ENCODE measurements at places on chromosomes 3 and 15.

- no peak for DNase-seq
Observed at GRCh38 chr3:188174317-188175044, 20.5 kb downstream of the LPP start.

GRCh38 chr3:113546414-113546893 is 14.1 kb downstream of the SIDT1 start:
- no peak for DNase-seq

DNA sequence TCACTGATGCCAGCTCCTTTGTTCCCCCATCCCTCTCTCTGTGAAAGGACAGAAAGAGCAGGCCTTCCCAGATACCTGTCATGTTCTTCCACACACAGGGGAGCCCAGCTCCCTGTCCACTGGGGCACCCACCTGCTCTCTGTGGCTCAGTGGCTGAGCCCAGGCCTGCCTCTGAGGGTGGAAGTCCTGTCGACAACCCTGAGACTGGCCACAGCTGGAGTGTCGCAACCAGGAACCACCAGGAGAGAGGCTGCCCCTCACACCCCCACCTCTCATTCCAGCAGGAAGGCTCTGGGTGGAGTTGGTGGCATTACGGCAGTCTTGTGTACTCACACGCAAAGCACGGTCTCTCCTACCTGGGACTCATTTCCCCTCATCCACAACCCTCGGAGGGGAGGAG is 66.3 kb downstream of the MEGF11 start:
- no peak for DNase-seq

DNA sequence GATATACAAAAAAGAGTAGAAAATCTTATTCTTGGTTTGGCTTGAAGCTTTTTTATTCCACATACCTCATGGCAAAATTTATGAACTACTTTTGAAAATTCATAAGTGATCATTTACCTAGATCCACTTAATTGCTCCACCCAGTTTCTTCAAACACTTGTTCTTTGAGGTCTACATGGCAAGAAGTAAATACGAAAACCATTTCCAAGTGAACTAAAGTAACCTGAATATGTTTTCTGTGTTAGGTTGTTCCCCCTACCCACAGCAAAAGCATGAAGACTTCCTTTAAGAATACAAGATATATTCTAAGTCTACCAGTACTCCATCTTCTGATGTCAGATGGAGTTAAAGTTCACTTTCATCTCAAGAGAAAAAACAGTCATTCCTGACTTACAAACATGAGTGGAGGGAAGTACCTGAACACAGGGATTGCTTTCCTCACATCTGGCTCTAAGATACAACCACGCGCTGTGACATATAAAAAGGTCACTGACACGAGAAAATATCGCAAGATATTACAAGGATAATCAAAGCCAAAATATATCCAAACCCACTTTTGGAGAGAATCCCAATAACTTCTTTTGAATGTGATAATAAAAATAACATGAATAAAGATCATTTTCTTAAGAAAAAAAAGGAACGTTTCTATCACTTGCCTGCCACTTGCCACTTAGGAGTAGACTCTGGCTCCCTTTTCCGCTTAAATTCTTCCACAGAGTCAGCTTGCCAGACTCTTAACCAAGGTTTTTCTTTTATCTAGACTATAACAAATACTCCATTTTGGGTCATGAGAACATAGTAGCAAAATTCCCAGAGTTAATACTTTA is 424.5 kb downstream of the TIGIT start:
- no peak for DNase-seq

GRCh38 chr3:55434789-55435188 is 52.3 kb downstream of the WNT5A start:
- no peak for DNase-seq

DNA sequence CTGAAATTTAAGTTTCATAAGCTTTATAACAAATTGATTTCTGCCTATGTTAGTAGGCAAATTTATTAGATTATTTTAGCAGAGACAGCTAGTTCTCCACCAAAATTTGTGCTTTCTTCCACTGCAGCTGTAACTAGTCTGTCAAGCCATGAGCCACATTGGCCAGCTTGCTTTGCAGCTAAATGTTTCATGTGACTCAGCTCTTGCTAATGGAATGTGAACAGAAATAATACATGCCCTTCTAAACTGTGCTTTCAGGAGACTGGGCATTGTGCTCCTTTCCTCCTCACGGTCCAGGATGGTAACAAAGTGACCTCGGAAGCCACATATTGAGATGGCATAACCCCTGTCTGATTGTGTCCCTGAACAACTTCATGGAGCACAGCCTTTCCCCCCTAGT is 51.3 kb upstream of the KPNA4 start:
- no peak for DNase-seq

- no peak for DNase-seq
Observed at GRCh38 chr15:39937696-39938095, 3.8 kb downstream of the EIF2AK4 start.

- no peak for DNase-seq
Observed at GRCh38 chr3:190546881-190547510, 33.1 kb downstream of the IL1RAP start.

DNA sequence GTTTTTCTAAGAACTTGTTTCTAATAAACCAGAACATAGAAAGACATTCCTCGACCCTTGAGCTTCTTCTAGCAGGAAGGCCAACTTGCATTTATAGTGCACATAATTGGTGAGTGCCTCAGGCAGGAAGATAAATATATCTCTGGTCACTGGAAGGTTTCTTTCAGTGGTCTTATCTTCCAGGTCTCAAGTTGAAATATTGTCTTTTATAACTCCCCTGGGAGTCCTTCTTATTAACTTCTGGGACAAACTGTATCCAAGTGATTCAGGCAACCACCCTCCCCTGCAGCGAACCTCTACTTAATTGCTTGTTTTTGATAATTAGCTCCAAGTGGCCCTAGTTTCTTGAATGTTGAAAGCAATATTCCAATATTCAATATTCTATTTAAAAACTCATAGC is 346.8 kb upstream of the GOLIM4 start:
- DNase-seq: no peak

GRCh38 chr3:128294999-128295468 is 141.8 kb downstream of the EEFSEC start:
- DNase-seq: peak; percentile 46

DNA sequence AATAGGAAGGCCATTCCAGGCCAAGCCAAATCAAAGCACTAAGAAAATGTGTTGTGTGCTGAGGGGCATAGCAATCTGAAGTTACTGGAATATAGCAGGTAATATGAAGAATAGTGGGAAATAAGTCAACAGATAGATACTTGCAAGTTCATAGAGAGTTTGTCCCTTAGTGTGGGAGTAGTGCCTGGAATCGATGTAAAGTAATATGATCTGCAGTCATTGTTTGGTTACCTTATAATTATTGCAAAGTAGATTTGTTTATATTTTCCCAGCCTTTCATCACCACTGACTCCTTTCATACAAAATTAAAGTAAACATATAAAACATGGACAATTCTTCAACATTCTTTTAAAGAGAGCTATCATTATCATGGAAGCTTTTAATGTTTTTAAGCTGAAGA is 420.9 kb upstream of the NECTIN3 start:
- DNase-seq: no peak

DNA sequence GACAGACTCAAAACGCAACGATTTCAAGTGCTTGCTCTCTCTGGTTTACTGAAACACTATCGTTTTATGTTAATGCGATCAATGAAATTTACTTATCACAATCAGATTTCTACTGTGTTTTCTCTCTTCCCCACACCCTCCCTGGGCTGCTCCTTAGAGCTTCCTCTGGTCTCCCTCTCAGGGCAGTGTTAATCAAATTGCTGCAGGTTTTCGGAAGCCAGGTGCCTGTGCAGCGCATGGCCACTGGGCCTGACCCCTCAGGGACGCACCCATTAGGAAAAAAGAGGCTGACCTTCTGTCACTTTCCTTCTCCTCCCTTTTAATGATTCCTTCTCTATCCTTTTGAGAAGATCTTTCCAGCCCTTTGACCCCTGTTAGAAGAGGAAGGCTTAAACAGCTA is 134.5 kb upstream of the ONECUT1 start:
- no peak for DNase-seq

DNA sequence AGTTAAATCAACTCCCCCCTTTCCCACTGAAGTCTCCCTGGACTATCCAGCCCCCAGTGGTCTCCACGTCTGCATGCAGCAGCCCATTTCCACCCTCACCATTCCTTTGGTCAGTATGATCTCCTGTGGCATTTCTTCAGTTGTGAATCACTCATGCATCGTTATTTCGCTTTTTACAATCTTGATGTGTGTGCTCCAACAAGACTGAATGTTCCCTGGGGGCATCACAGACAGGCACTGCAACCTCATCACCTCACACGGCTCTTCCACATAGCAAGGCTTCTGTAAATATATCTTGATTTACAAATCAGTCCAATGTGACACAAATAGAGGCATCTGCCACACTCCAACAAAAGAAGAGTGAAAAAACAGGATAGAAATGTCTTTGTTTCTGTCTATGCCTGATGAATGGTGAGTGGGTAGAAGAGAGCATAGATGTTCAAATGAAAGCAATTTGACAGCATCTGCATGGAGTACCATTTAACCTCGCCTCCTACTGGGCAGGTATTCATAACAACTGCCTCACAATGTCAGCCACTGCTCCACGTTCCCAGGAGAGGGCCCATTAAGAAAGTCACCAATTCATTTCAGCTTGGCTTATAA is 5.2 kb downstream of the HEG1 start:
- peak; percentile 33 for DNase-seq

- DNase-seq: no peak
Observed at GRCh38 chr3:37686220-37686619, 175.5 kb upstream of the CTDSPL start.

GRCh38 chr3:48662753-48663488 is at the start of gene CELSR3:
Gene CELSR3, minus strand, starts transcription at chr3:48662886. Its CDS starts 252 bp downstream, at chr3:48662634.
- peak; percentile 76 for DNase-seq

DNA sequence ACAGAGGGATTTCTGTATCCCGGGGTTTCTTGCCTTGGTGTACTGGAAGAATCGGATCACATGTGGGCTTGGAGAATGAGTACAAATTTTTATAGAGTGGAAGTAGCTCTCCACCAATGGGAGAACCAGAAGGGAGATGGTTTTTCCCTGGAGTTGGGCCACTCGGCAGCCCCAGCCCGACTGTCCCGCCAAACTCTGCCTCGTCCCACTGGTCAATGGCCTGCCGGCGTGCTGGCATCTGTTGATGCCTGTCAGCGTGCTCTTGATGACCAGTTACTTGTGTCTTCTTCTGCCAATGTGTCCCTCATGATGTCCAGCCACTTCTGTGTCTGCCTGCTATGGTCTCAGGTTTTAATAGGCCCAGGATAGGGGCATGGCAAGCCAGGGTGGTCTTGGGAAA is 100.5 kb downstream of the CFAP44 start:
- DNase-seq: no peak

GRCh38 chr15:69074001-69074842 is 59.7 kb downstream of the NOX5 start:
- DNase-seq: peak; percentile 75

GRCh38 chr3:177474652-177475355 is 277.5 kb upstream of the TBL1XR1 start:
- DNase-seq: no peak

- no peak for DNase-seq
Observed at GRCh38 chr3:89358281-89358680, 250.9 kb downstream of the EPHA3 start.

GRCh38 chr3:169432708-169433432 is 230.6 kb downstream of the MECOM start:
- DNase-seq: no peak

GRCh38 chr3:194212161-194212844 is 76.4 kb downstream of the HES1 start:
- DNase-seq: no peak

- no peak for DNase-seq
Observed at GRCh38 chr3:125437631-125438435, 62.7 kb upstream of the ZNF148 start.

DNA sequence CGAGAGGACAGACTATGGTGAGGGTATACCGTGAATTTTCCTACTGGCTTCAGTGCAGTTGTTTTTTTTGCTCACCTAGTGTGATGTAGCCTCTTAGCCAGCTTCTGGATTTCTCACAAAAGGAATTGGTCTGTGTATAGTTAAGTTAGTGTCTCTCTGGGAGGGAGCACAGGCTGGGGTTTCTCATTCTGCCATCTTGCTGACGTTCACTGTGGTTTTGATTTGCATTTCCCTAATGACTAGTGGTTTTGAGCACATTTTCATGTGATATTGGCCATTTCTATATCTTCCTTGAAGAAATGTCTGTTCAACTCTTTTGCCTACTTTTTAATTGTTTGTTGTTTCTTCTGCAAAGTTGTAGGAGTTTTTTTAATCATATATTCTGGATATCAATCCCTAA is 2.2 kb upstream of the CD86 start:
- no peak for DNase-seq

DNA sequence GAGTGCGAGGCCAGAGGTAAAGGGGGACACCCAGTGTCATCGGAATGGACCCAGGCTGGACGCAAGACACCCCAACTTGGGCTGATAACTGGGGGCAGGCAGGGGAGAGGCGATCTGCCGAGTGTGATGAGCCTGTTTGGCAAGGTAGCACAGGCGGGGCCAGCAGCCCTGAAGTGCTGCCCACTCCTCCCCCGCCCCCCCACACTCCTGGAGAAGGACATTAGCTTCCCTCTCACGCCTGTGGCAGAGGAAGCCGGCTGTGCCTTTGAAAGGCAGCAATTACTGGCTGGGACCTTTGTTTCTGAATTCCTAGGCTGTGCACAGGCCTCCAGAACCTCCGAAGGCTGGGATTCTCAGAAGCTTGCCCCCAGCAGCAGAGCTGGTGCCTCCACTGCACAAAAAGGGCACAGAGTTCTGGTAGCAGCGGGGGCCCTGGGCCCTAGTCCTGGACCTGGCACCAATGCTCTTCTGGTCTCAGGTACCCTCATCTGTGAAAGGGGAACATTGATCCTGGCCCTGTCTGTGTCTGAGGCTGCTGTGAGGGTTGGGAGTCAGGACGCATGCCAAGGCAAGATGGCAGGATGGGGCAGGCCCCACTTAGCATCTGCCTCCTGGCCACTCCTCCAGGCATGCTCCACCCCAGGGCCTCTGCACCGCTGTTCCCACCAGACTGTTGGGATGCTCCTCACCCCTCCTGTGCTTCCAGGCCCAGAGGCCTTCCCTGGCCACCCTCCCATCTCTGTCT is 28.6 kb downstream of the IQSEC1 start:
- no peak for DNase-seq

DNA sequence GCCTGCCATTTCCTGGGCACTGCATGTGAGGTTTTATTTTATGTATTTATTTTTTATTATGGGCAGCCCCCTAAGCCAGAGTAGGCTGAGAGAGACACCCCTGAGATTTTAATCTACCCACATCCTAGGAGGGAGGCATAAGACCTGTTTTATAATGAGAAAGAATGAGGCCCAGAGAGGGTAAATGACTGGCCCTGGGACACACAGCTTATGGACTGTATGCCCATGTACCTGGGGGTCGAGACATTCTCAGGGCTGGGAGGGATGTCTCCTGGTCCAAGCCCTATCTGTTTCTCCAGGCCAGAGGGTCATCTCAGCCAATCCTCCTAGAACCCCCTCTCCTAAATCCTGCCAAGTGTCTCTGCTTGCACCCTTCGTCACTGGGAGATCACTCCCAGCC is 6.1 kb downstream of the PLXND1 start:
- no peak for DNase-seq

GRCh38 chr3:56005196-56005805 is 463.0 kb downstream of the ERC2 start:
- DNase-seq: no peak

GRCh38 chr3:17645074-17645698 is 97.2 kb downstream of the TBC1D5 start:
- no peak for DNase-seq
